Activated naive CD4-positive, alpha-beta T cell (primary cell): ENCODE measurements at places on chromosomes 5 and 9.
A peak's percentile ranks its signal among the peaks of the same experiment; 100 is the strongest.

DNA sequence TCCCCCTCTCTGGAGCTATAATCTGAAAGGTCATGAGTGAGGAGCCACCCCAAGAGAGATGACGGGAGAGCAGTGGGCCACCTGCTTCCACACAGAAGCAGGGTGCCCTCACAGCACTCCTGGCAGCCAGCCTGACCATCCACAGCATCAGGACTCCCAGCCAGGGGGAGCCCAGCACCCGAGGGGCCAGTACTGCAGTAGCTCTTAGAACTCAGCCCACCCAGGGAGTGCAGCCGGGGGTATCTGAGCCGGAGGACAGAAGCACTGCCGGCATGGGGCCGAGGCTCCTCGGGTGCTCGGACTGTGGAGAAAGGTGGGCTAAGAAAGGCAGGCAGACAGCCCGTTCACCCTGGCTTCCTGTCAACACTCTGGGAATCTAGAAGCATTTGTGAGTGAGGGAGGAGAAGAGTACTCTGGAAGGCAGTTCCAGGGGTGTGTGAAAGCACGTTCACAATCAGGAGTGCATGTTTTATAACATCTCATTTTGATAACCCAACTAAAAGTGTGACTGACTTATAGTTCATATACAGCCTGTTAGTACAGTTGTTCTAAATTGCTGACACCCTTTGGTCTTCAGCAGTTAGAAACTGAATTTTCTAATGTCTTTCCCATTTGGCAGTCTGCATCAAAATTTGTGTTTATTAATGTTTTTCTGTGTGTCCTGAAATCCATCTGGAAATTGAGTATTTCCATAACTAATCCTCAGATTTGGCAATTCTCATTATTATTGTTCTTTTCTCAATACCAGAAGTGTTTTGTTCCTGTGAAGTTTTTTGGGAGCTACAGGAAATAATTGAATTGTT, 25.9 kb upstream of the ASPN start:
- no peak for DNase-seq

DNA sequence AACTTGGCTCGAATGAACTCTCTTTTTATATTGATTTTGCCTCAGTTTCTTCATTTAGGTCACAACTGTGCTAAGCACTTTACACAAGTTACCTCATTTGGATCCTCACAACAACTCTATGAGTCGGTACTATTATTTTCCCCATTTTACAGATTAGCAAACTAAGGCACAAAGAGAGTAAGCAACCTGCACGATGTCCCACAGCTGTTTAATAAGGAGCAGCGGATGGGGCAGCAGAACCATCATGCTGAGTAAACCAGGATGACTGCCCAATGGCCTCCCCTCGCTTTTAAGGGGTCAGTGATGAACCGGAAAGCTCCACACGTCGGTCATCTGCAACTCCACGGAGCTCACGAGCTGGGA, 607 bp downstream of the PRELID2 start:
- DNase-seq: no peak

- DNase-seq: no peak
These were observed 13.0 kb upstream of the NR5A1 start for GRCh38 chr9:124520206-124520596.

DNA sequence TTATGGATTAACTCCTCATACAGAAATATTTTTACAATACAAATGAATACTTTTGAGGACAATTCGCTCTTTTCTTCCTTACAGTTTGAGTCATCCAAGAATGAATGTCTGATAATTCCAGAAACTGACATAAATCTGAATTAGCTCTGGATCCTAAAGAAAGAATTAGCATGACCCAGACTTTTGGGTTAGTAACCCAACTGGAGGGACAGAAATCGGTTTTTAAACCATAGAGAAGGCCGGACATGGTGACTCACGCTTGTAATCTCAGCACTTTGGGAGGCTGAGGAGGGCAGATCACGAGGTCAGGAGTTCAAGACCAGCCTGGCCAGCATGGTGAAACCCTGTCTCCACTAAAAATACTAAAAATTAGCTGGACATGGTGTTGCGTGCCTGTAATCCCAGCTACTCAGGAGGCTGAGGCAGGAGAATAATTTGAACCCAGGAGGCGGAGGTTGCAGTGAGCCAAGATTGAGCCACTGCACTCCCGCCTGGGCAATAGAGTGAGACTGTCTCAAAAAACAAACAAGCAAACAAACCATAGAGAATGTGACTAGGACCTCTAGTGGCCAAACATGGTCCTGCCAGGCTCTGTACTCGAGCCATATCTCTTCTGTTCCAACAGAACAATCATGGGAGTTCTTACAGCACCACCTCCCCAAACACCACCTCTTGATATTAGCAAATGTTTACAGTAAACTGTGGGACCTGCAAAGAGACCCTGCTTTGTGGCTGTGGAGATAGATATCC, 44.8 kb downstream of the LURAP1L start:
- no peak for DNase-seq

DNA sequence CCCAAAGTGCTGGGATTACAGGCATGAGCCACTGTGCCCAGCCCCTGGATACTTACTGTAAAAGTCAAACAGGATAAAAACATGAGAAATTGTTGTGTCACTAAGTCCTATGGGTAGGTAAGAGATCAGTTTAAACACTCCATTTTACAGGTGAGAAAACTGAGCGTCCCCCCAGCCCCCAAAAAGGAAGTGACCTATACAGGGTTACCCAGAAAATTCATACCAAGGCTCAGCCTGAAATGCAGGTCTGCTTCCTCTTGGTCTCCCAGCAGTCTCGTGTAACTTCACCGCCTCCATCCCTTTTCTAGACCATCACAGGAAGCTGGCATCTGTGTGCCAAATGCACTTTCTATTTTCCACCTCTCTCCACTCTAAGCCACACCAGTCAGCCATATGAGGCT, 57.2 kb downstream of the TMOD1 start:
- DNase-seq: no peak

- DNase-seq: no peak
These were observed 80.3 kb downstream of the HRH2 start for GRCh38 chr5:175738126-175738525.

- no peak for DNase-seq
These were observed 48.1 kb downstream of the TENT4A start for GRCh38 chr5:6761333-6761732.

DNA sequence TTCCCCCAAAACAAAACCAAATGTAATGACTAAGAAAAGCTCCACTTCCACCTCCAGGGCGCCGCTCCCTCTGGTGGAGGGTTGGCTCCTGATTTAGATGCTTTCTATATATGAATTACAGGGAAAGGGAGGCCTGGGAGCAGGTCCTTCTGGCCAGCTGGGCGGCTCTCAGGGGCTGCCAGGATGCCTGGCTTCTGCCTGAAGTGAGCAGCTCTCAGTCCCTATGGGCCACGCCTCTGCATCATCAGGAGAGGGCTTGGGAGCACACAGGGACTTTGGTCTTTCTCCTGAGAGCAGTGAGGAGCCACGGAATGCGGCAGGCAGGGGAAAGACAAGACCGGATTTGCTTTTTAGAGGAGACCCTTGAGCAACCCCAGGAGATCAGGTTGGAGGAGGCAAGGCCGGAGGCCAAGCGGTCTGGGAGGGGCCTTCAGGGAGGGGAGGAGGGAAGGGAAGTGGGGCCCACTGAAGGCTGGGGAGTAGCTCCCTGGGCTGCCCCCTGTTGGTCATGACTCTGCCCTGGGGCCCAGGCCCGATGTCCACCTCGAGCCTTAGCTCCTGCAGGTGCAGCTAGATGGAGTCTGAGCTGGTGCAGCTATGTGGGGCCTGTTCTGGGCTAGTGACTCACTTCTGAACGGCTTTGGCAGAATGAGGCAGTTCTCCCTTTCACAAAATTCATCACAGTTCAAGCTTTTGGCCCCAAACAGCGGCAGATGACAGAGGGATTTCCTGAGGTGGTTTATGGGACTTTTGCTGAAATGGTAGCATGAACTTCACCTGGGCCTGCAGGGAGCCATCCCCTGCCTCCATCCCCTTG, 11.3 kb upstream of the GRHPR start:
- DNase-seq: no peak

GRCh38 chr5:179147991-179148702, 88.0 kb downstream of the ZNF354C start:
- DNase-seq: no peak

GRCh38 chr9:128893354-128893753, 11.4 kb downstream of the LRRC8A start:
- DNase-seq: no peak

DNA sequence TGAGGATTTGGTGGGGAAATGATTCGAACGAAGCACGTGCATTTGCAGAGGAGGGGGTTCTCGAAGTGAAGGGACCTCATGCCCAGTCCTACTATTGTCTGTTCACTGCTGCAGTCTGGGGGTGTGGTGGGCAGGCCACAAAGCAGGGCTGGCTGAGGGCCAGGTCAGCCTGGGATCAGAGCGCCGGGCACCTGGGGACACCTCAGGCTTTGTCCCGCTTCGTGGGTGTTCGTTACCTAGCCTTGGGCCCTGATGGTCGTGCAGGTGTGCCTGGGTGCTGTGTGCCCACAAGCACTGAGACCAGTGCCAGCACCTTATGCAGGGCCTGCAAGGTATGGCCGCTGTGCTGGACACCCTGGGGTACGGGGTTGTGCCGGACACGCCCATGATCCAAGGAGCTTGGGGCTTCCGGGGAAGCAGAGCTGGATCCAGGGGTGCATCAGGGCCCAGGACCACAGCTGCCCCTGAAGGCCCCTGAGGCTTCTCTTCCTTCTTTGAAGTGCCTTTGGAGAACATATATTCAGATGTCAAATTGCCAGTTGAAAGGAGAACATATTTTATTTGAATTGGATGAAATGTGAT, 80.6 kb downstream of the COL5A1 start:
- no peak for DNase-seq

GRCh38 chr9:131405428-131405827, 11.5 kb downstream of the PRRC2B start:
- DNase-seq: no peak

GRCh38 chr9:132775720-132776119, 102.4 kb downstream of the AK8 start:
- no peak for DNase-seq

GRCh38 chr5:33297760-33298216, 143.0 kb upstream of the TARS1 start:
- no peak for DNase-seq

- no peak for DNase-seq
These were observed 590.5 kb downstream of the CSNK1G3 start for GRCh38 chr5:124102486-124102885.

DNA sequence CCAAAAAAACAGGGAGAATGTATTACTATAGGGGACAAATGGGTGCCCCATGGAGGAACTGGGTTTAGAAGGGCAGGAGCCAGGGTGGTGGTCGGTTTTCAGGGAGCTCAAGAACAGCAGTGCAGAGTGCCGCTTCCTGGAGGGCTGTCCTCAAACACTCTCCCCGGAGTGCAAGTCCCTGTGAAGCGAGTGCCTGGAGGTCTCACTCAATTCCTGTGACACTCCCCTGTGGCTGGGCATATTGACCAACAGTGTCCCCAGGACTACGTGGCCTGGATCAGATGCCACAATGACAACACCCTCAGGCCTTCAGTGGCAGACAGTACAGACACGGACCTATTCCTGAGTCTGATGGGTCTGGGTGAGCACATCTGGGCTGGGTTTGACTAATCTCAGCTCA, 412.1 kb upstream of the IRX2 start:
- DNase-seq: no peak

- no peak for DNase-seq
These were observed 176.0 kb upstream of the TLE4 start for GRCh38 chr9:79395755-79396154.

GRCh38 chr9:19998823-19999455, 210.1 kb upstream of the SLC24A2 start:
- DNase-seq: no peak

DNA sequence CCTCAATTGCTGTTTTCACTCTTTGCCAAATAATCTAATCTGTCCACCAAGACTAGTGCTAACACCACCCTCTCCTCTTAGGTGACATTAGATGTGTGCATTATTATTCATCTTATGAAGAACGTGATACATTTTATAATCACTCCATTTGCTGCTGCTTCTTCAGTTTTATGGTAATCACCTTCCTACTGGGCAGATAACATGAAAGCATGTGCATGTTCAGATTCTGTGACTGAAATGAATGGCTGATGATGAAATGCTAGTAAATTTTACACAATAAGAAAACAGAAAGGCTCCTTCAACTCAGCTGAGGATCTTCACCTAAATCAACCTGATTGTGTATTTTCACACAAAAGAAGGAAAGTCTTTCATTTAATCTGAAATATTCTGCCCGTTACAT, 577.6 kb downstream of the CSNK1G3 start:
- no peak for DNase-seq

- DNase-seq: peak; percentile 19
These were observed 218.3 kb upstream of the GLRA1 start for GRCh38 chr5:152142840-152143469.

GRCh38 chr5:77022511-77023417, 7.4 kb upstream of the AGGF1 start:
- DNase-seq: no peak

DNA sequence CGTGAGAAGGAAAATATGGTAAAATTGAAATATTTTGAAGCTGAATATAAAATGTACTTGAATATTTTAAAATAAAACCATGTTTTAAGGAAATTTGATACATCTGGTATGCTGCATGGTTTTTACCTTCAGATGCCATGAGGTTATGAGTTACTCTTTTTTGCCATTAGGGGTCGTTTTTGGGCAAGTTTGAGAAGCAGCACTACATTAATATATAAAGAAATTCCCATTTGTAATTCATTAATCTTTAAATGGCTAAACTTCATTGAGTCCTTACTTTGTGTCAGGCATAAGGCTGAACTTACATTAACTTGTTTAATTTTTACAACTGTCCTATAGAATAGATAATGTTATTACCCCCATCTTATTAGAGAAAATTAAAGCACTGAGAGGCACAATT, 152.3 kb downstream of the KDM4C start:
- DNase-seq: no peak
